ENCODE measurements at places on chromosomes 5 and 9. TPM values are rescaled to one million over a fixed set of nuclear protein-coding genes. Genes with fewer than 3 reads are reported as not detected.

- no peak for DNase-seq
Observed at GRCh38 chr5:152335461-152335860, 69.6 kb downstream of the NMUR2 start.

DNA sequence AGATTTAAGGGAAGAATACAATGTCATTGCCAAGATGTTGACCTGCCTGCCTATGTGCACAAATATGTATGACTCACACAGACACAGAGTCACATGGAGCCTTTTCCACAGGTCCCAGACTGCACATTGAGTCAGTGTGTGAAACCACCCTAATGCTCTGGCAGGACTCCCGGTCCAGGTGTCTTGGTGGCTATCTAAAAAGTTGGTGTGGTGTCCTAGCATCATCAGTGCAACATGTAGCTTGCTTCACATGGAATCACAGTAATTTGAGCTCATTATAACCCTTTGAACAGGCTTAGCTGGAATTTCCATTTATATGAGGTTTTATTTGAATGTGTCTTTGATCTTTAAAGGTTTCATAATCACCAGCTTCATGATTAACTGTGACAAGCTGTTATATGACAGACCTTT lies 10.7 kb downstream of the IFNA5 start:
- DNase-seq: no peak

Gene KLF4
- total RNA-seq: 59.0 TPM

- DNase-seq: no peak
Observed at GRCh38 chr9:10173561-10173960, 439.2 kb downstream of the PTPRD start.

Gene PHYHD1
- total RNA-seq: 24.3 TPM
